Muscle of leg (tissue), 16 donors: ENCODE measurements at places on chromosomes 12 and 14. TPM values are rescaled to one million over a fixed set of nuclear protein-coding genes. Genes with fewer than 3 reads are reported as not detected.
A peak's percentile ranks its signal among the peaks of the same experiment; 100 is the strongest.

GRCh38 chr12:45727301-45727979 is 2.1 kb upstream of the ARID2 start:
- DNase-seq = peak; percentile 99

DNA sequence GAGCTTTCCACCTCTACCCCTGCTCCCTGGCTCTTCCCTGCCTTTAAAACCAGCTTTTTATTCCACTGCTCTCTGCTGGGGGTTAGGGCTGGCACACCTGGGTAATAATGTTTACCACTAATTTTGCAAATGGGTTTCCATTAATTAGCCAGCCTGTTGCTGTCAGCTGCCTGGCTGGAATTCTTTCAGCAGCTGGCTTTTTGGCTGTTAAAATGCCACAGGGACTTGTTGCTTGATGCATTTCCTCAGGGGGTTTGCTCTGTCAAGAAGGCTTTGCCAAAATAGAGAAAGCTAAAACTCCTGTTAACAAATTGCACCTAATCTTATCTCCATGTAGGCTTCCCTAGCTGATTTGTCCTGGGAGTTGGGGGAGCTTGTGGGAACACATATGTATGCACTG is 51.8 kb upstream of the PSMC1 start:
- DNase-seq = no peak

GRCh38 chr12:39327510-39327909 is 115.4 kb downstream of the KIF21A start:
- DNase-seq = no peak

DNA sequence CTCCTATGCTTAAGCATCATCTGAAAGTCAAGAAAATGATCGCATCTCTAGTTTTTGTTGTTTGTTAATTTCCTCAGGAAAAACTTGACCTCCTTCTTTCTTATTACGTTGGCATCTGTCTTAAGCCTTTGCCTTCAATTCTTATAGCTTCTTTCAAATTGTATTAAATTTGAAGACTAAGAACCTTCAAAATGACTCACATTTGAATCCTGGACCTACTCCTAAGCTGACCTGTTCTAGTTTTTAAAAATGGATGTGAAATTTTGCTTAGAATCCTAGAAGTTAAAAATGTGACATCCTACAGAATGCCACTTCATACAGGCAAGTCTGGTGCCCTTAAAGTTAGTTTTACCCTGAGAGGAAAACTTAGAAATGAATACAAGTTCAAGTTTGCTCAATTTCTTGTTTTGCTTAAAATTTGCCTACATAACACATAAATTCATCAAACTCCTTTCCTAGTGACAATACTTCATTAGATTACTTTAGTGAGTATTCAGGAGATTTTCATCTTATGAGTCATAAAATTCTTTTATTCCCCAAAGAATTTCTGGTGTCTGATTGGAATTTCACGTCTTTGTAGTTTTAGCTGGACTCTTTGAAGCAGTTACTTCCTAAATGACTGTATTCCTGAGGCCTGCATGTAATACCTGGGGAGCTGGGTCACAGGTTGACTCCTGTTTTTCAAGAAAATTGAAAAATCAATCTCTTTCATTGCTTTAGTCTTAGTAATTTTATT is 152.3 kb downstream of the MSRB3 start:
- DNase-seq = peak; percentile 26

GRCh38 chr14:70822530-70823185 is 13.3 kb upstream of the MAP3K9 start:
- peak; percentile 40 for DNase-seq

GRCh38 chr12:56029666-56030293 is 8.9 kb downstream of the IKZF4 start:
- peak; percentile 84 for DNase-seq

DNA sequence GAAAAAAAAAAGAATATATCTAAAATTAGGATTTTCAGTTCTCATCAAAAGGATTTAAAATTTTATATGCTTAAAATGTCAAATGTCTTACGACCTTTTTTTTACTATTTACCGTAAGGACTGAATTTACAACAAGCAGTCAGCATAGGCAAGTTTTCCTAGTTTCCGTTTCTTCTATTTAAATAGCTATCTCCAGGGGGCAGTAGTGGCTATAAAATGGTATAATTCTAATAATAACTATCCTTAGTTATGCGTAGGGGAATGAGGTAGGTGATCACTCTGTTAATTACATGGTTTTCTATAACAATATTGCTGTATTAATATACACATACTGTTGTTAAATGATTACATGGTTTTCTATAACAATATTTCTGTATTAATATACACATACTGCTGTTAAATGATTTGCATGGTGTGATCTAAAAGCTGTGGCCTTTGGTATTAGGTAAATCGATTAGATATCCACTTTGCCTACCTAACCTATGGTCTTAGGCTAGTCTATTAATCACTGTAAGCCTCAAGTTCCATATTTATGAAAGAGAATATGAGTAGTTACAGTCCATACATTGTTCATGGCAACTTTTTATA is 217.7 kb upstream of the PDZRN4 start:
- DNase-seq = no peak

DNA sequence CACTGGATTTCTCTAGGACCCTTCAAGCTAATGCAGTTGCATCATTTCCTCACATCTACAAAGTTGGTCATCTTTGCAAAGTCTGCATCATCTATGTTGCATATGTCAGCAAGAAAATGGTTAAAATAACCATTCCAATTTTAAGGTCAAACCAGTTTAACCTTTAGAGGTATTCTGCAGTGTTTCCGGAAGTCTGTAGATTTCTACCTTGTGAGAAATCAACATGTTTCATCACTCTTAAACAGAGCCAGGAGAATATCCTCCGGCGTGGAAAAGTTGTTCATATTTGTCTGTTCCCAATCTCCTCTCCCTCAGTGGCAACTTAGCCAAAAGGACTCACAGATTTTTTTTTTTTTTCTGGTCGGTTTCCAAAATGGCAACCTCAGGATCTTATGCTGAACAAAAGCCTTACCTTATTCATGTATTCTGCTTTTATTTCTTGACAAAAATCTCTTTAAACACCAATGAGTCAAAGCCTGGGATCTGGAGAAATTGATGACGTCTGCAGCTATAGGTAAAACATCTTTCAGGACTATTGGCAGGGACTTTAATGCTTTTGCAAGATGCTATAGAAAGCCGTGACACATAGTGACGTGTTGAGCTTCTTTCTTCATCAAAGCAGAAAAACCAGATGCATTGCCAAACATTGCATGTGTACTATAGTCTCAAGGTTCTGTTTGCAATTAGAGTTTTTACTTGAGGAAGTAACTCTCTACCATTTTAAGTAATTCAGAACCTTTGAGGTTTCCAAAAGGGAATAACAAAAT is 16.0 kb upstream of the CDK17 start:
- peak; percentile 24 for DNase-seq

GRCh38 chr12:113759135-113759534 is 207.0 kb downstream of the RBM19 start:
- no peak for DNase-seq

GRCh38 chr12:70365648-70366518 is at the start of gene KCNMB4:
Gene KCNMB4 (plus strand): TSS chr12:70366290. CDS start chr12:70366735, 445 bp downstream.
- DNase-seq = peak; percentile 85

DNA sequence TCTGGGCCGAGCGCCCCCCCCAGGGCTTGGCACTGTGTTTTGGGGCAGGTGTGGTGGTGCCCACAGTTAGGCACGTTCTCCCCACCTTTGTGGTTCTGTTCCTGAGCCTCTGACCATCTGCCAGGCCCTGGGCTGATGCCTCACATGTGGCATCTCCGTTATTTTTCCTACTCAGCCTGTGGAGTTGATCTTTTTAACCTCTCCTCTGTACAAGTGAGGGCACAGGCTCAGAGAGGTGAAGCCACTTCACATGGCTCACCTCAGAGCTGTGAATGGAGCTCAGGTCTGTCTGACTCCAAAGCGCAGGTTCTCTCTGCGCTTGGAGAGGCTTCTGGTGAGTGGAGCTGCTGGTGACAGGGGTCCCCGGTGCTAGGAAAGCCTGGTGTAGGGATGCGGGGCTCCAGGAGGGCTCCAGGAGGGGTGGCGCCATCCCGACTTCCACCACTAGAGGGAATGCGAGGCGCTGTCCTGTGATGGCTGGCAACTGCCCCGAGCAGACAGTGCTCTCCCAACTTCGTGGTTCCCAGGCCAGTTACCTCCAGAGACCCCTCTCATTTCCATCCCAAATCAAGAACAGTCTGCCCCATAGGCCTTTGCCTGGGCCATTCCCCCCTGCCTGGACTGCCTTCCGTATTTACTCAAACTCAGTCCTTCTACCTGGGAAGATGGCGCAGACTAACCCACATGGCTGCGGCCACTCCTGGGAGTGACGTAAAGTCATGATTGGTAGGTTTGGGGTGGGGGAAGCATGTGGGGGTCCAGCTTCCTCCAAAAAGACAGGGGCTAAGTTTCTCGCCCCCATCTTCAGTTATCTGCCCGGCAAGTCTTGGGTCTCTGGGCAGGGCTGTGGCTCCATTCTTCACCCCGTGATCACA is 9.9 kb downstream of the BCL7A start:
- DNase-seq = no peak

- DNase-seq = no peak
Measured at GRCh38 chr14:101600891-101601605, 39.8 kb downstream of the DIO3 start.

The KRT72 gene
- not detected for polyA plus RNA-seq

The MYL6B gene
- polyA plus RNA-seq = 1,080 TPM

The RASSF9 gene
- 2.4 TPM for polyA plus RNA-seq
